AG04450 (cell line): ENCODE measurements at places on chromosomes 13 and 19.

DNA sequence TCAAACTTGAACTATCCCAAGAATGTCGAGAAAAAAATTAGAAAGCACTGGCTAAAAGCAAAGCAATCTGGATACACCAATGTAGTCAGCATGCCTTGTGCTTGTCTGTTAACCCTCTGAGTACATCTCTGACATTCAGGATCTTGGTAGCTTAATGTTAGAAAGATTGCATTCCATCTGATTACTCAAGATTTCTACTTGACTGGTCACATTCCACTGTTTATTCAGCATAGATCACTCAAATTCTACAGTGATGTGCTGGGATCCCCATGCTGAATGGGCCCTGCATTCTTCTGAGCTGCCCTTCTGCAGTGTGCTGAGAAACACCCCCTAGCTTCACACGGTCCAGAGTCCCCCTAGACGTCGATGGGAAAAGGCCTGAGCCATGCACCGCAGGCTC, 295.4 kb upstream of the MAB21L1 start:
- peak; percentile 79 for DNase-seq

- DNase-seq: no peak
Measured at GRCh38 chr19:50266896-50267295, 62.3 kb downstream of the KCNC3 start.

DNA sequence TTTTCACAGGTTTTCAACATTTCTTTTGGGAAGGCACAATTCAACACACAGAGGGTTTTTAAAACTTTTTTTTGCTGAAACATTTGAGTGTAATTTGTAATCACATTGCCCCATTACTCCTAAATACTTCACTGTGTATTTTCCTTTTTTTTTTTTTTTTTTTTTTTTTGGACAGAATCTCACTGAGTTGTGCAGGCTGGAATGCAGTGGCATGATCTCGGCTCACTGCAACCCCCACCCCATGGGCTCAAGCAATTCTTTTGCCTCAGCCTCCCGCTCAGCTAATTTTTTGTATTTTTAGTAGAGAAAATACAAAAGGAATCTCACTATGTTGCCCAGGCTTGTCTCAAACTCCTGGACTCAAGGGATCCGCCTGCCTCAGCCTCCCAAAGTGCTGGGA, 14.8 kb upstream of the DNAJC15 start:
- no peak for DNase-seq

DNA sequence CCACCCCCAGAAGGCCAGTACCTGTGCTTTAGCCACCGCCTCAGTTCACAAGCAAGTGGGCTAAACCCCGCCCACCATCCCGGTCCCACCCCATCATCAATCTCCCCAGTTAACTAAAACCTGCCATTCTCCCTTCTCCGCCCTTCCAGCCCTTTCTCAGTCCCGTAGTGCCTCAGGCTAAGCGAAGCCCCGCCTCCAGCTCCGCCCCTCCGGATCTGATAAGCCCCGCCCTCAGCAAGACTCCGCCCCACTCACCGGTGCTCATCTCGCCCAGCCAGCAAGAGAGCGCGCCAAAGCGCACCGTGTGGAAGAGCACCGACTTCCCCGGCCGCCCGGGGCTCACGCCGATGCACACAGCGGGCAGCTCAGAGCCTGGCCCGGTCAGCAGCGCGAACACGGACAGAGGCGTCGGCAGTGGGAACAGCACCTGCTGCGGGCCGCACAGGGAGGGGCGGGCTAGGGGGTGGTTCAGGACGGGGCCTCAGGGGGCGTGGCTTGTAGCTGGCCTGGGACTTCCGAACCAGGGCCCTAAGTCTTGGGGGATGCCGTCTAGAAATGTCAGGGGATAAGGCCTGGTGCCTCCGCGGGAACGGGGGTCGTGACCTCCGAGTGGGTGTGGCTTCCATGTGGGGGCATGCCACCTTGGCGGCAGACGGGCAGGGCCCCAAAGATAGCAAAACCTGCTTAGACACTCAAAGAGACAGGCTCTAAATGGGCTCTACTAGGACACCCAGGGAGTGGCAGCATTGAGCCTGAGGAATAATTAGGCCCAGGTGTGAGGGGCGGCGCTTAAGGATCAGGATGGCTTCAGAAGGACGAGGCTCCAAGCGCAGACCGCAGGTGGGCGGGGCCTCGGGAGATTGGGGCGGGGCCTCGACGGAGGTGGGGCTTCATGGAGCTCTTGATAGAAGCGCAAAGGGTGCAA, 21.4 kb downstream of the MAP4K1 start:
- DNase-seq: no peak

DNA sequence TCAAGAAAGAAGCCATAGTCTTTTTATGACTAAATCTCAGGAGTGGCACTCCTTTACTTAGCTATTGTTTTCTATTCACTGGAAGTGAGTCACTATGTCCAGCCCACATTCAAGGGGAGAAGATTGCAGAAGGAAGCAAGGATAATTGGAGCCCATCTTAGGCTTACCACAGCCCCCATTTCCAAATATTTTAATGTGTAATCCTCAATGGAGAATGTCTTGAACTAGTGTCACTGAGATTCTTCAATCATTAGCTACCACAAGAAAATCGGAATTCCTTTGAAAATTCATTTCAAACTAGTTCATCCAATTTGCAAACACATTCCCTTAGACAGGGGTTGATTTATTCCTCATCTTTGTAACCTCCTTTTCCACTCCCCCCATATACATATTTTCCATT, 84.7 kb downstream of the DLEU7 start:
- DNase-seq: no peak

DNA sequence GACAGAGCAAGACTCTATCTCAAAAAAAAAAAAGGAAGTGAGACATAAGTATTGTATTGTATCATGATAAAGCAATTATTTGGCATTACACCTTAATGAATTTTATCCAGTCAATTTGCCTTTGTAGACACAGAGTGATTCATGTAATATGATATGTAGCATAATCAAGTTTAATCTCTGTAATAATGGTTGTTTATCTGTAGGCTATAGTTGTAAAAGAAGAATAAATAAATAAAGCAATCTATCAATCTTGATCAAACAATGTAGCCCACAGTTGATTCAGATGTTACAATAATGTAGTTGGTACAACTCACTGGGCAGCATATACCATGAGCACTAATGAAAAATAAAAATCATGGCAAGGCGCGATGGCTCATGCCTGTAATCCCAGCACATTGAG, 28.5 kb upstream of the CEACAM20 start:
- no peak for DNase-seq

- DNase-seq: no peak
Measured at GRCh38 chr13:110152351-110152750, 154.6 kb downstream of the COL4A1 start.

DNA sequence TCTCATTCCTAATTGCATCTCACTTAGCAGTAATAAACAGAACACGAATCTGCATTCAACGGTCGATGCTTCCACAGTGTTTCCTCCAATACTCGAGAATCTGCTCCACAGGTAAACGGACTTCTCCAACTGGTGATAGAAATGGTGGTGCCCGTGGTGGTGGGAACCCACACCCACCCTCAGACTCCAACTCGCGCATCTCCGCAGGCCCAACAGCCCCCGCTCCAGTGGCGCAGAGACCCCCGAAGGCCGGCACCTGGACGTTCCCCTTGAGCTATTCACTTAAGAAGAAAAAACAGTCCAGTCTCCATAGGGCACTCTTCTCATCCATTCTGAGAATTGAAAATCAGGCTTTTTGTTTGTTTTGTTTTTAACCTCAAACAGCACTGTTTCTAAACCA, 13.8 kb upstream of the RASA3 start:
- DNase-seq: no peak

DNA sequence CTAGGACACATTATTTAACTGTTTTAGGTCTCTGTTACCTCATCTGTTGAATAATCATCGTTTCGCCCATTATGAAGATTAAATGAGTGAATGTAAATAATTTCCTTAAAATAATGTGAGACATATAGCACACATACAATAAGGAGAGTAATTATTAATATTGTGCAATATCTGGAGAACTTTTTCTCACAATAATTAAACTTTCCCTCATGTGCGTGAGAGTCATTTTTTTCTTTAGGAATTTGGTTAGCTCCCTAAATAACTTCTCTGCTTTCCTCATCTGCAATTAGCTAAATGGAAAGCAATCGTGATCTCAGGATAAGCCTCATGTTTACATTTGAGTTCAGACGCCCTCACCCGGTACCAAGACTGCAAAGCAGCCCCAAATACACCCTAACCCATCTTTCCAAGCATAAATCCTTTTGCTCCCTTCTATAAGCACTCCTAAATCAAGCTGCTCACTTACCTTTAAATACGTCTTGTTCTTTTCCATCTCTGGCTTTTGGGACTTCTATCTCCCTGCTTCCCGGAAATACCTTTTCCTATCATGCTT, 78.8 kb downstream of the MZT1 start:
- no peak for DNase-seq

GRCh38 chr13:110470272-110471009, 91.1 kb downstream of the RAB20 start:
- DNase-seq: no peak

DNA sequence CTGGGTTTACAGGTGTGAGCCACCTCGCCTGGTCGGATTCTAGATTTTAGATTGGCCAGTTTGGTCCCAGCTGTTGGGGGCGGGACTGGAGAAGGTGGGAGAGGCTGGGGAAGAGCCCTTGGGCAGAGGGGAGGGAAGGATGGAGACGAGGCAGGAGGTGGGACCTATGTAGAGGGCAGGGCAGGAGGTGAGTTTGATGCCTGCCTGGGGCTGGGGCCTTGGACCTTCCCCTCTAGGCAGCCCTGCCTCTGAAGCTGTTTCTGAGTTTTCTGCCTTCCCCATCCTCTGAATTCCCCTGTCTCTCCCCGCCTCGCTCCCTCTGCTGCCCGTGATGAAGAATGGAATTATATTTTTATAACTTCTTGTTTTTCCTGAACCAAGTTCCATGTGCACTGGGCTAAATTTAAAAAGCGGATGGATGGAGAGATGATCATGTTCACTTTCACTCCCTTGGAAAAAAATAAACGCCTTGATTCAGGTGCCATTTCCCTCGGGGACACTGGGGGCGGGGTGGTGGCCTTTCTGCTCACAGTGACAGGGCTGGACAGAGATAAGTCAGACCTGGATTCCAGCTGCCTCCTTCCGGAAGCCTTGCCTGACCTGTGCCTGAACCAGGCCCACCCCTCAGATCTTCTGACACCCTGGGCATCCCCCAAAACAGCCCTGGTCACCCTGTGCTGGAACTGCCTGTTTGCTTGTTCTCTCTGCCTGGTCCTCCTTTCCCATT, 16.5 kb upstream of the TNFAIP8L1 start:
- no peak for DNase-seq

DNA sequence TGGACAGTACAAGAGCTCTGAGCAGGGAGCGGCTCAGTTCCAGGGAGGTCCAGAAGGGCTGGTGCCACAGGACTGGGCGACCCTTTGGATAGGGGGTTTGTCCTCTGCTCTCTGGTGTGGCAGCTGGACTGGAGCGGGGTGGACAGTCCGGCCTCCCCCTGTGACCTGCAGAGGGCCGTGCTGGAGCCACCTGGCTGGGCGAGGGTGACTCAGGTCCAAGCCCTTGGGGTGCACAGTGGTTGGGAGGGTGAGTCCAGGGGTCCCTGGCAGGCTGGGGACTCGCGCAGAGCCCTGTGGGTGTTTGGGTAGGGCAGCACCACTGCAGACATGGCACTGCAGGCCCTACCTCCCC, 7.2 kb downstream of the SSBP4 start:
- no peak for DNase-seq

DNA sequence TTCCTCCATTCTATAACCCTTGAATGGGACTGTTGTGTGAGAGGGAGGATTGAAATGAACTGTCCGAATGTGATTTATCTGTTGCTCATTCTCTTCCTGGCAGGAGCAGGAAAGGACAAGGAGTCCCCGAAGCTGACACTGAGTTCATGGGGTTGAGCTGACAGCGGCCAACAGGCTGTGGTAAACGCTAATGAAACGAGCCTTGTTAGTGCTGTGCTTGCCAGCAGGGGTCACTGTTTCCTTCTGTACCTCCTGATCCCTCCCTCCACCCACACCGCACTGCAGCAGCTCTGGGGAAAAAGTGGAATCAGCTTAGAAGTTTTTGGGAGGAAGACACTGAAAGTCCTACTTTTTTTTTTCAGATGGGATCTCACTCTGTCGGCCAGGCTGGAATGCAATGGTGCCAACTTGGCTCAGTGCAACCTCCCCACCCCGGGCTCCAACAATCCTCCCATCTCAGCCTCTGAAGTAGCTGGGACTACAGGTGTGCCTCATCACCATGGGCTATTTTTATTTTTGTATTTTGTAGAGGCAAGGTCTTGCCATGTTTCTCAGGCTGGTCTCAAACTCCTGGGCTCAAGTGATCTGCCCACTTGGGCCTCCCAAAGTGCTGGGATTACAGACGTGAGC, 6.7 kb upstream of the ZNF761 start:
- DNase-seq: peak; percentile 38

GRCh38 chr19:51114087-51114729, 6.0 kb upstream of the CTU1 start:
- DNase-seq: no peak

- DNase-seq: no peak
Measured at GRCh38 chr13:24491845-24492244, 20.7 kb downstream of the PARP4 start.

DNA sequence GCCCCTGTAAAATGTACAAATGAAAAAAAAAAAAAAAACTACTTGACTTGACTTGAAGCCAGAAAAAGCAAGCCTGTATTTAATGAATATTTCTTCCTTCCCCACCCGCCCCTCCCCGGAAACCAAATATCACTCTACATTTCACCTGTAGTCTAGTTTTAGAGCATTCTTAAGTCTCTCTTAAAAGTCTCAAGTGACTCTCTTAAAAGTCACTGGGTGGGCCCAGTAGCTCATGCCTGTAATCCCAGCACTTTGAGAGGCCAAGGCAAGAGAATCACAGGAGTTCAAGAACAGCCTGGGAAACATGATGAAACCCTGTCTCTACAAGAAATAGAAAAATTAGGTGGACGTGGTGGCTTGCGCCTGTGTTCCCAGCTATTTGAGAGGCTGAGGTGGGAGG, 72.0 kb downstream of the TSC22D1 start:
- no peak for DNase-seq

DNA sequence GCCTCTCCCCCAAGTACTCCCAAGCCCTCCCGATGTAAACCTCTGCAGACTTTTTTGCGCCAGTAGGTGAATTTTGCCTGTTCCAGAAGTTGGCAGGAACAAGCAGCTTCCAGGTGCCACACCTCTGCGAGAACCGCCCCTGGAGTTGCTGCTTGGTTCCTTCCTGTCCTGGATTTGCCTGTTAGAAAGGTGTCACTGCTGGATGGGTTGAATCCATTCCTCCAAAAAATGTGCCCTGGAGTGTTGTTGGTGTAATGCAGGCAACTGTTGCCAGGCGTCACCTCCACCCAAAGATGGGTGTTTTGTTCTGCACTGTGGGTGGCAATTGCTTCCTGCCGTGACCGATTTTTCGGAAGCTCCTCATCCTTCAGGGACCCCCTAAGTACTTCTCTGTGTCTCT, 5.7 kb downstream of the PGPEP1 start:
- no peak for DNase-seq

- DNase-seq: no peak
Measured at GRCh38 chr13:109652531-109652930, 133.9 kb downstream of the IRS2 start.

GRCh38 chr13:62933809-62934208, 1518.2 kb upstream of the PCDH20 start:
- no peak for DNase-seq
